ENCODE measurements at places on chromosomes 12 and 14.
A peak's percentile ranks its signal among the peaks of the same experiment; 100 is the strongest.

DNA sequence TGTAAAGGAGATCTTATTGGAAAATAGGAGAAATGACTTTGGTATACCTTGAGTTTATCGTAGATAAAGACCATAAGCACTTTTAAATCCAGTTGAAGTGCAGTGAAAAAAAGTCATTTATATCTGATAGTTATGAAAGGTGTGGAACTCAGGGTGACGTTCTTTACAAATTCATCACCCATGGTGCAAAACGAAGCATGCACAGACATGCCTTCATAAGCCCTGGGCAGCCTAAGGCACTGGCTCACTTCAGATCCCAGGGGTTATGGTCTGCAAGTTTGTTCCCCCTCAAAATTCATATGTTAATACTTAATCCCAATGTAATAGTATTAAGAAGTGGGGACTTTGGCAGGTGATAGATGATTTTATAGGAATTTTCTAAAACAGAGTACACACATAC, 1216.4 kb upstream of the USP15 start:
- DNase-seq: no peak

DNA sequence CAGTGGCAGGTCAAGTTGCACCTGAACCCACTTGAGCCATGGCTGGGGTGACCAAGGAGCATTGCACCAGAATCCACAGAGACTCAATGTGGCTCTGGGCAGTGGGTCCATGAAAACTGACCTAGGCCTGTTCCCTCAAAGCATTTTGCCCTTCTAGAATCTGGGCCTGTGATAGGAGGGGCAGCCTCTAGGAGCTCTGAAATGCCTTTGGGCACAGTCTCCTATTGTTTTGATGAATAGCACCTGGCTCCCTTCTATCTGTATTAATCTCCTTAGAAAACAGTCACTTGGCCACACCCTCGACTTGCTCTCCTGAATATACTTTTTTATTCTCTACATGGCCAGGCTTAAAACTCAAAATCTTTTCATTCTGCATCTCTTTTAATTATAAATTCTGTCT, 14.1 kb upstream of the KRAS start:
- DNase-seq: no peak

DNA sequence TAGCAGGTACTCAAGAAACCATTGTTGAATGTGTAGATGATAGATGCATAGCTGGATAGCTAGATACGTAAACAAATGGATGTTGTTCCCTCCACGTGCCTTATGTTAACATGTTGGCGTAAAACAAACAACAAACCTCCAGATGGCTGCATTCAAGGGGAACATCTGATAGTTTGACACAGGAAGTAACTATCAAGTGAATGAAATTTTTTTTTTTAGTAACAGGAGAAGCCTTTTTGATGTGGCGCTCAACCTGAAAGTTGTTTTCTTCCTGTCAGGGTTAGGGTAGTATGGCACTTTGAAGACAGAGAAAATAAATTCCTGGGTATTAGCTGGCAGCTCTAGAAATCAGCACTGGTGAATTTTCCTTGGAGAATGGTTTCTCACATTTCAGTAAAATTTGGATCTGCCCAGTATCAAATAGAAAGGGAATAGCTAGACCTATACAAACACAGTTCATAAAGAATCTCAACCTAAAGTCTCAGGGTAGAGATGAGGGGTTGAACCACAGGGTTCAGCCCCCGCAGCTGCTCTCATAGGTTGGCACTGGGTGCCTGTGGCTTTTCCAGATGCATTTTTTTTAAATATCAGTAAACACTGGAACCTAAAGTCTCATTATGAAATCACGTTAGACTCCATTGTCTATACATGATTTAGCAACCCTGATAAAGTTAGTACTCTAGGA, 18.8 kb upstream of the RAP1B start:
- DNase-seq: no peak

- DNase-seq: no peak
These were observed 63.1 kb upstream of the STK38L start for GRCh38 chr12:27180906-27181505.

DNA sequence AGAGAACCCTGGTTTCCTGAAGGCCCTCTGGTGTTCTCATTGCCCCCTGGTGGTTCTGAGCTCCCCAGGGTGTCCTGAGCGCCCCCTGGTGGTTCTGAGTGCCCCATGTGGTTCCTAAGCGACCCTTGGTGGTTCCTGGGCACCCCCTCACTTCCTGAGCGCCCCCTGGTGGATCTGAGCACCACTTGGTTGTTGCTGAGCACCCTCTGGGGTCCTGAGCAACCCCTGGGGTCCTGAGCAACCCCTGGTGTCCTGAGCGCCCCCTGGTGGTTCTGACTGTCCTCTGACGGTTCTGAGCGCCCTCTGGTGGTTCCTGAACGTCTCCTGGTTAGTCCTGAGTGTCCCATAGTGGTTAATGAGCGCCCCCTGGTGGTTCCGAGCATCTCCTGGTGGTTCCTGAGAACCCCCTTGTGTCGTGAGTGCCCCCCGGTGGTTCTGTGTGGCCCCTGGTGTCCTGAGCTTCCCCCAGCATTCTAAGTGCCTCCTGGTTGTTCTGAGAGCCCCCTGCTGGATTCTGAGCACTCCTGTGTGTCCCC, 568.3 kb downstream of the TMEM121 start:
- peak; percentile 78 for DNase-seq

DNA sequence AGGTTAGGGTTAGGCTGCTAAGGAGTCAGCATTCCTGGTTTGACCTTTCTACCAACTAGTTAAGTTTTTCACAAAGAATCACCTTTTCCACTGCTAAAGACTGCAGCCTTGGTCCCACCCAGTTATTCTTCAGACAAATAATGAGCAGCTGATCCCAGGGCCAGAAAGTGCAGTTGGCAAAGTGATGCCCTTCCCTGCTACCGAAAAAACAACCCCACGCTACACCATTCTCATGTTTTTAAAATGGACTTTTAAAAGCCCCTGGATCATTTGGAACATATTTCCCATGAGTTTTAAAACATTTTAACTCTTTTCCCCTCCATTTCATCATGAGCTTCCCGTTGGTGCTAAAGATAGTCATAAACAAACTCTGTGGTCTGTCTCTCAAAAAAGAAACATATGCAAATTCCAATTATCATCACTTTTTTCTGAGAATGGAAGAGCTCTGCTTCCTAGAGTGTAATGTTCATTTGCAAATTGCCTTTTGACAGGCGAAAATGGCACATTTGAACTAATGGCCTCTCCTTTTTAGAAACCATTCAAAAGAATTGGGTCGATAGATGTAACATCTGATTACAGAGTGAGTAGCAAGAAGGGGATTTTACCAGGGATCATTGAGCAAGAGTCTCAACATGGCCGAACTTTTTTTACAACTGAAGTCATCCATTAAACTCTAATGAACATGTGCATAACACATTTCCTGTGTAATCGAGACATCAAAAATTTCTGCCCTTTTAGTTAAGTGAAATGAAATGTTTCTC, 129.3 kb upstream of the RAP1B start:
- DNase-seq: no peak

DNA sequence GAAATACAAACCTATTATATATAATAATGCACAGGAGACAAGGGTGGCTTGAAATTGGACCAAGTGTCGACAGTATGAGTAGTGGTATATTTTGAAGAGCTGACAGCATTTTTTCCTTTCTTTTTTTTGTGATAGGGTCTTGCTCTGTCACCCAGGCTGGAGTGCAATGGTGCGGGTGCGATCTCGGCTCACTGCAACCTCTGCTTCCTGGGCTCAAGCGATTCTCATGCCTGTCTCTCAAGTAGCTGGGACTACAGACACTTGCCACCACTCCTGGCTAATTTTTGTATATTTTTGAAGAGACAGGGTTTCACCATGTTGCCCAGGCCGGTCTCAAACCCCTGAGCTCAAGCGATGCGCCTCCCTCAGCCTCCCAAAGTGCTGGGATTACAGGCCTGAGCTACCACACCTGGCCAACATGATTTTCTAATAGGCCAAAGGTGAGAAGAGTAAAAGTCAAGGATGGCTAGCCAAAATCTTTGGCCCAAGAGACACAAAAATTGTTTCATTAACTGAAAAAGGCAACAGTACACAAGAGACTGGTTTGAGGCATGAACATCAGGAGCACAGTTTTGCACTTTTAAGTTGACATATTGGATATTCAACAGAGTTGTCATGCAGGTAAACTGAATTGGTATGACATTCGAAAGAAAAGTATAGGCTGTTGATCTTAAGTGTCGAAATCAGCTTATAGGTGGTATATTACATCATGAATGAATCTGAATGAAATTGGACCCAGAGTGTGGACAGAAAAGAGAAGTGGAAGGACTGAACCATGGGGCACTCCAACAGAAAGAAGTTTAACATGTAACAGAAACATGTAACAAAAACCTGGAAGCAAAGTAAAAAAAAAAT, 12.5 kb downstream of the HNRNPC start:
- no peak for DNase-seq

DNA sequence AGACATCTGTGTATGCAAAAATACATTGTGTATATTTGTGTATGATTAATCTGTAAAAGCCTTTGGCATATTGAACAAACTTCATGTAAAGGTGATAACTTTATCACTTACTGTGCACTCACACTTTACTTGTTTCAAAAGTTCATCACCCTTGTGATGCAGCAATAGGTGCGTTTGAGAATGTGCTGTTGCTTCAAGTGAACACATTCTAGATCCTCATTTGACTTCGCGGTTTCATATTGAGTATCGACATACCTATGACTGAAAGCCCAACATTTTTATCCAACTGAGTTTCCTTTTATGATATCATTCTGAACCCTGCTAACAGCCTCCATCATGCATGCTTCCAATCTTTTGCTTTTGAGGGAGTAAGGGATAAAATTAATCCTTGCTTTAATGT, 1086.9 kb downstream of the TMEM121 start:
- DNase-seq: no peak

DNA sequence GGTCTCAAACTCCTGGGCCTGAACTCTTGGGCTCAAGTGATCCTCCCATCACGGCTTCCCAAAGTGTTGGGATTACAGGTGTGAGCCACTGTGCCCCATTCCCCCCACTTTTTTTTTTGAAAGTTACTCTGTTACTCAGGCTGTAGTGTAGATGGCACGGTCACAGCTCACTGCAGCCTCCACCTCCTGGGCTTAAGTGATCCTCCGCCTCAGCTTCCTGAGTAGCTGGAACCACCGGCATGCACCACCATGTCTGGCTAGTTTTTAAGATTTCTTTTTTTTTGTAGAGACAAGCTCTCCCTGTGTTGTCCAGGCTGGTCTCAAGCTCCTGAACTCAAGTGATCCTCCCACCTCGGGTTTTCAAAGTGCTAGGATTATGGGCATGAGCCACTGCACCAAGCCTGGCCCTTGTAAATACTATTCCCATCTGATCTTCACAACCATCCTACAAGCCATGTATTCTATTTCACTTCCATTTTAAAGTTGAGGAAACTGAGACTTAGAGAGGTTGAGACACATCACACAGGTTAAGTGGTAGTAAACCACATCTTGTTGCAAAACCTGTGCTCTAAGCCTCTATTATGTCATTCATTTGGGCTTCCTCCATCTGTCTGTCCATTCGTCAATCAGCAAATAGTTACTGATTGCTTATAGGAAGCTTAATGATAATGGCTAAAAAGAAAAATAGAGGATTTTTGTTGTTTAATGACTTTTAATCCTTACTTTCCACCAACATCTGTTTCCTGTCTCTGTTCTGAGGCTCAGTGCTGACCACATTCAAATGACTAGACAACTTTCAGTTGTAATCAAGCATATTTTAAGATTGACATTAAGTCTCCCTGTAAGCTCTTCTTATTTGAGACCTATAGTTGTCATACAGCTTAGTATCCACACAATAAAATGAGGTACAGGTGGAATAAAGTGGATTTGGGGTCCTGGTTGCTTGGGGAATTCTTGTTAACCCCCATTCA, 9.2 kb downstream of the ASCL4 start:
- no peak for DNase-seq

DNA sequence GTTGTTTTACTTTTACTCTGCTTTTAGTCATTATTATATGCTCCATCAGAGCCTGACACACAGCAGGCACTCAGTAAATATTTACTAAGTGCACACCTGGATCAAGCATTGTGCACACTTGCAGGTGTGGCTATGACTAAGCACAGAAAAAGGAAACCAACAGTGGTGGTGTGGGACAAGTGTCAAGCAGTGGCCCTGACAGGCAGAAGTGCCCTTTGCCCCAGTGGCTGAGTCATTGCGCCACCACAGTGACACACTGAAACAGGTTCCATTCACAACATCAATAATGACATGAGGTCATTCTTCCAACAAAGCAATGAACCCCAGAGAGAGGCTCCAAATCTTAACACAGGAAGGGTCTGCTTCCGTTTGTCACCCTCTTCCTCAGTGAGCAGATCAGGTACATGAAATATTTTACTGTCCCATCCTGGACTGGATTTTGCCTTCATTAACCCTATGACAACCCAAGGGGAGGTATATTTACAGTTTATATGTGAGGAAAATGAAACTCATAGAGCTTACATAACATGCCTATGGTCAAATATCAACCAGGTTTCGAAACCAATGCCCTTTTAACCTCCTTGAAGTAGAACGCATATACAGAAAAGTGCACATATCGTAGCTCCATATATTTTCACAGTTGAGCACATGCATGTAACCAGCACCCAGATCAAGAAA, 82.6 kb upstream of the GTF2A1 start:
- DNase-seq: no peak

DNA sequence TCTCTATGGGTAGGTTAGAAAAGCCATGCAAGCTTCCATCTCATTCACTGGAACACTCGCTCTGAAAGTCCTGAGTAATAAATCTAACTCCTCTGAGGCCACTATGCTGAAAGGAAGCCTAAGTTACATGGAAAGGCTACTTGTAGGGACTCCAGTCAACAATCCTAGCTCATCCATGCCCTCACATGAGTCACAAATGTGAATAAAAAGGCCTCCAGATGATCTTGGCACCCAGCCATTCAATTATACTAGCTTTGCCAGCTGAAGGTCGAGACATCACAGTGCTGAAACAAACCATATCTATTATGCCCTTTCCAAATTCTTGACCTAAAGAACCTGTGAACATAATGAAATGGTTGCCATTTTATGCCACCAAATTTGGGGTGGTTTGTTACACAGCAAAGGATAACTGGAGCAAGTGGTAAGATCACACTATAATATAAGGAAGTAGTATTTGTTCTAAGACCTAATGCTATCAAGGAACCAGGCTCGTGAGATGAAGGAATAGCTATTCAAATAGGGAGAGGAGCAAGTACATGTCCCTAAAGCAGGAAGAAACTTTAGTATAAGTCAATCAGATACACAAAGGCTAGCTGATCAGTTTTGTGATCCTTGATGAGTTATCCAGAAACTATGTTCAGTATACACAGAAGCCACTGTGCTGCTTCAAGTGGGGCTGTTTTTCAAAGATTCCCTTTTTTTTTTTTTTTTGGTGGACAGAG, 142.1 kb downstream of the MED13L start:
- no peak for DNase-seq

DNA sequence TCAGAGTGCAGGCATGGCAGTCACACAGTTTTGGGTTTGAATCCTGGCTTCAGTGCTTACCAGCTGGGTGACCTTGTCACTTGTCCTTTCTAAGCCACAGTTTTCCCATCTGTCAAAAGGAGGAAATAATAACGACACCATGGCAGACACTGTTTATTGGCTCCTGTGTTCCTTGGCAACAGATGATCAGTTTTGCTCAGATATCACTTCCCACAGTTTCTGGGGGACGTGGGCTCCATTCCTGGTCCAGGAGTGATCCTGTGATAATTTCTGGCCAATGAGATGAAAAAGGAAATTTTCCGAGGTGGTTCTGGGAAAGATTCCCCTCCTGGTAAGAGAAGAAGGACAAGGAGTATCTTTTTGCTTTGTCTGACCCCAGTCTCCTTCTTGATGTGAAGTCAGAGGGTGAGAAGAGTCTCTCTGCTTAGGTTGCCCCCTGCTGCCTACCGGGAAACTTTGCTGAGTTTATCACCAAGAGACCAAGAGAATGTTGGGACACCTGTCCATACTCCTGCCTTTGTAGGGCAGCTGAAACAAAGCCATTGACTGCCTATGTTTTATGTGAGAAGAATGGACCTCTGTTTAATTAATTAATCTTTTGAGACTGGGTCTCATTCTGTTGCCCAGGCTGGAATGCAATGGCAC, 178.9 kb upstream of the NRXN3 start:
- DNase-seq: peak; percentile 66
